H9 (cell line): ENCODE measurements at places on chromosomes 1 and 21.

GRCh38 chr1:110159168-110159567 is 8.9 kb downstream of the SLC6A17 start:
- no peak overlapping the region for H3K4me3 ChIP-seq
- H3K4me1 ChIP-seq, result no peaks in the 10 kb centered on the region
- no peaks in the 10 kb centered on the region; the same call in 1 of the 2 replicates for H3K27me3 ChIP-seq
- no peak for DNase-seq

- DNase-seq, result peak; percentile 35
- H3K4me3 ChIP-seq, result no peak overlapping the region
- H3K27ac ChIP-seq, result no peak overlapping the region
- no peaks in the 10 kb centered on the region for H3K36me3 ChIP-seq
- H3K4me1 ChIP-seq, result no peaks in the 10 kb centered on the region
- no peaks in the 10 kb centered on the region; the same call in 1 of the 2 replicates for H3K27me3 ChIP-seq
These were observed 213.0 kb downstream of the LMX1A start for GRCh38 chr1:165143437-165144065.

DNA sequence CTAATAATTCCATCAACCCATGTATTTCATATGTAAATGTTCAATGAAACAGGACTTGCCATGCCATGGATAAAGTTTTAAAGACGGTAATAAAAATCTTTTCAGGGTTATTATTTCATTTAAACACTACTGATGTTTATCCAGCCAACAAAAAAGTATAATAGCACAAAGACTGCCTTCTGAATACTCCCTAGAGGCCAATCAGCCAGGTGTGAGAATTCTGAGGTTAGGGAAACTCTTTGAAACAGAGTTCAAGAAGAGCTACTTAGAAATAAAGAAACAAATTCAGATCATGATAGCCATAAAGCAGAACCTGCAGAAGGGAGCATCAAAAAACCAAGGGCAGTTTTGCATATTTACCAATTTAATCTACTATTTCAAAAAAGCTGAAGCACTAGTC is 48.7 kb downstream of the AKT3 start:
- no peaks in the 10 kb centered on the region; the same call in none of the 3 replicates for H3K36me3 ChIP-seq
- no peak overlapping the region for H3K27ac ChIP-seq
- no peak overlapping the region for H3K4me3 ChIP-seq

DNA sequence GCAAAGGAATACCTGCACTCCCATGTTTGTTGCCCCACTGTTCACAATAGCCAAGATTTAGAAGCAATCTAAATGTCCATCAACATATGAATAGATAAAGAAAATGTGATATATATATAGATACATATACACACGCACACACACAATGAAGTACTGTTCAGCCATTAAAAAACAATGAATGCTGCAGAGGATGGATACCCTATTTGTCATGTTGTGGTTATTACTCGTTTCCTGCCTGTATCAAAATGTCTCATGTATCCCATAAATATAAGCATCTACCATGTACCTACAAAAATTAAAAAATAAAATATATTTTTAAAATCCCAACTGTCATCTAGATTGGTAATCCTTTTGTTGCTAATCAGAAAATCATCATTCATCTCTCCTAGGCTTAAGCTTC is 634.8 kb upstream of the ADGRL2 start:
- no peaks in the 10 kb centered on the region for H3K4me1 ChIP-seq
- no peak overlapping the region for H3K27ac ChIP-seq
- H3K4me3 ChIP-seq, result no peak overlapping the region
- H3K27me3 ChIP-seq, result no peaks in the 10 kb centered on the region
